ENCODE measurements at places on chromosomes 3 and 15. TPM values are rescaled to one million over a fixed set of nuclear protein-coding genes. Genes with fewer than 3 reads are reported as not detected.

DNA sequence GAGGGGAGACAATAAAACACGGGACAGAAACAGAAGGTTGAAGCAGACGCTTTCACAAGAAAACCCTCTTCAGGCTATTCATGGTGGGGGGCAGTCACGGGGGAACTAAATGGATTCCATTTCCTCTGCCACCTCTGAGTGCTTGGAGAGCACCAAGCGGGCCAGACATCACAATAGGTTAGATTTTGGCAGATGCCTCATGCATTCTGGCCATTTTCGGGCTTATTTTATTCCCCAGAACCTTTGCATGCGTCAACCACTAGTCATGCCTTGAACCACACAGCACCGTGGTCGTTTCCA, 82.2 kb downstream of the RORA start:
- H3K4me1 ChIP-seq, result peaks cover 2% of the 10 kb centered on the region
- peaks cover 6% of the 10 kb centered on the region for H3K27me3 ChIP-seq
- DNase-seq, result no peak
- no peaks in the 10 kb centered on the region for H3K36me3 ChIP-seq
- no peak overlapping the region for H3K4me3 ChIP-seq

DNA sequence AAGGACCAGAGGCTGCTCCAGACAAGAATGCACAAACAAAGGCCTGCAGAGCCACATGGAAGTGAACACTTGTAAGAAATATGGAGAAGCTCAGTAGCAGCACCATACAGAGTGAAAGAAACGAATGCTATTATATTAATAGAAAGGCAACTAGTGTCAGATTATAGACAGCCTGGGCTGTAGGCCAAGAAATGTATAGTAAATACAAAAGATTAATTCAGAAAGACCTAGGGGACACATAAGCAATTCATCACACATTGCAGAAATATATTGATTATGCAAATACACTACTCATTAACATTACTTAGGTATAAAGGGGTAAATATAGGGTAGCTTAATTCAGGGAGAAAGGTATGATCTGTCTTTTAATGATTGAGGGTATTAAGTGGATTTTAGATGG, 69.5 kb upstream of the GUCA1C start:
- no peak for DNase-seq
- no peak overlapping the region for H3K27ac ChIP-seq
- no peaks in the 10 kb centered on the region for H3K27me3 ChIP-seq
- H3K4me1 ChIP-seq, result no peaks in the 10 kb centered on the region

Gene LARP6
- 17.5 TPM for total RNA-seq

Gene TGM5
- not detected for total RNA-seq

- DNase-seq, result no peak
- H3K4me1 ChIP-seq, result no peaks in the 10 kb centered on the region
- H3K36me3 ChIP-seq, result no peaks in the 10 kb centered on the region
- H3K27me3 ChIP-seq, result no peaks in the 10 kb centered on the region
- no peak overlapping the region for H3K4me3 ChIP-seq
Observed at GRCh38 chr3:110971010-110971601, 100.5 kb upstream of the NECTIN3 start.

Gene FSTL1
- total RNA-seq, result 210 TPM

- no peaks in the 10 kb centered on the region for H3K36me3 ChIP-seq
- no peak for DNase-seq
- no peak overlapping the region for H3K27ac ChIP-seq
Observed at GRCh38 chr3:46848271-46849044, 14.8 kb downstream of the MYL3 start.

Gene ITIH3
- total RNA-seq, result 1.2 TPM

Gene ARL14
- total RNA-seq, result 1.00 TPM
